ENCODE measurements at places on chromosomes 1 and 21. TPM values are rescaled to one million over a fixed set of nuclear protein-coding genes. Genes with fewer than 3 reads are reported as not detected.

PDPN gene
- not detected for total RNA-seq

C4BPB gene
- total RNA-seq = 1.7 TPM

TMEM53 gene
- 4.0 TPM for total RNA-seq

FCGR3A gene
- 0.50 TPM for total RNA-seq

TLCD4 gene
- not detected for total RNA-seq

KIF1B gene
- total RNA-seq = 9.2 TPM

GRCh38 chr1:188599313-188599712, 1770.6 kb downstream of the PLA2G4A start:
- no peak for DNase-seq

DNA sequence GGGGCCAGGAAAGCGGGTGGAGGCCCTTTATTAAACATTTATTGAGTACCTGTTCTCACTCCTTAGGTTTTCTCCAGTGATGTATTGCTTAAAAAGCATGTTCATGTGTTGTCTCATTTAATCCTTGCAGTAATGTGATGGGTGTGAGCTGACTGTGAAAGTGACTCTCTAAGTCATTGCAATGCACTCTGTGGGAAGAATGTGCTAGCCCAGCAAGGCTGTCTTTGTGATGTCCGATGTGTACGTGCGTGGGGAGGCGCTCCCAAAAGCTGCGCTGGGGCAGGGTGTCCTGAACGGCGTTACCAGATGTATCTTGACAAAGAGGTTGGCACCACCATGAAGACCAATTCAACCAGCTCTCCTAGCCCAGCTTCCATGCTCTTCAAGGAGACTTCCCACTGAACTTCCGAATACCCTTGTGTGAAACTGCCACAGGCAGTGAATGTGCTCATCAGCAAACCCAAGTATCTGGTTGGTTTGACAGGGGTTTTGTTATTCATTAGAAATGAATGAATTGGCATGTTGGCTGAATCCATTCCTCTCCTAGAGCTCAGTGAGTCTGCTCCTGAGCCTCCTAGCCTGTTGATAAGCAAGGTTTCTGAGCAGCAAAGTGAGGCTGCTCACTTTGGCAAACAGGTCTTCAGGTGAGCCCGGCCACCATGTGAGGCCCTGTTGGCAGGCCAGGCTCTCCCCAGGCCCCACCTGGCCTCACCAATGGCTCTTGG, 28.0 kb downstream of the NUAK2 start:
- no peak for DNase-seq

- no peak for DNase-seq
Measured at GRCh38 chr1:169329383-169329782, 38.2 kb downstream of the NME7 start.

- DNase-seq = peak; percentile 87
Measured at GRCh38 chr1:198156111-198156744, 570 bp upstream of the NEK7 start.

DNA sequence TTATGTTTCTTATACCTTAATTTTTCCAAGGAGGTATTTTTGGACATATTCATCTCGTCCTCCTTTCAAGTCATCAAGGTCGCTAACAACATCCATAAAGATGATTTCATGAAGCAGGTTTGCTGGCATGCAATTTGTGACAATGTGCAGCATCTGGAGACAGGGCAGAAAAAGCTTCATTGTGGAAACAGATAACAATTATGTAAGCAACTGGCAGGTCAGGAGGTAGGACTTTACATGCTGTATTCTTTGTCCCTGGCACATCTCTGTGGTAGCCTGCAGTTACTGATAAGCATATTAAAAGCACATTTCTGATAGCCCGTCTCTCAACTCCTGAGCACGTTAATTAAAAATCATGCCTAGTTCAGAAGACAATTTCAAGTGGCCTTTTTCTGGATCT, 156.8 kb downstream of the LEPR start:
- DNase-seq = no peak

GRCh38 chr1:54360165-54361005, 45.8 kb downstream of the SSBP3 start:
- DNase-seq = no peak

DNA sequence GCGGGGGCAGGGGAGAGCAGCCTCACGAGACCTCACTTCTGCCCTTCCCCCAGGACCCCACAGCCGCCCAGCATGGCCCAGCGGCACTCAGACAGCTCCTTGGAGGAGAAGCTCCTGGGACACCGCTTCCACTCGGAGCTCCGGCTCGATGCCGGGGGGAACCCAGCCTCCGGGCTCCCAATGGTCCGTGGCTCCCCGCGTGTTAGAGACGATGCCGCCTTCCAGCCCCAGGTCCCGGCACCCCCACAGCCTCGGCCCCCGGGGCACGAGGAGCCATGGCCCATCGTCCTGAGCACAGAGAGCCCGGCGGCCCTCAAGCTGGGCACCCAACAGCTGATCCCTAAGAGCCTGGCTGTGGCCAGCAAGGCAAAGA, 8.5 kb downstream of the ARHGEF16 start:
- DNase-seq = no peak

GRCh38 chr1:246113555-246114095, 393.5 kb downstream of the SMYD3 start:
- no peak for DNase-seq

- DNase-seq = no peak
Measured at GRCh38 chr21:35796844-35797243, 263.5 kb downstream of the SETD4 start.

GRCh38 chr1:20087668-20088067, 17.7 kb downstream of the PLA2G5 start:
- DNase-seq = no peak

GRCh38 chr1:22849770-22850169, 122.9 kb downstream of the LACTBL1 start:
- DNase-seq = no peak

DNA sequence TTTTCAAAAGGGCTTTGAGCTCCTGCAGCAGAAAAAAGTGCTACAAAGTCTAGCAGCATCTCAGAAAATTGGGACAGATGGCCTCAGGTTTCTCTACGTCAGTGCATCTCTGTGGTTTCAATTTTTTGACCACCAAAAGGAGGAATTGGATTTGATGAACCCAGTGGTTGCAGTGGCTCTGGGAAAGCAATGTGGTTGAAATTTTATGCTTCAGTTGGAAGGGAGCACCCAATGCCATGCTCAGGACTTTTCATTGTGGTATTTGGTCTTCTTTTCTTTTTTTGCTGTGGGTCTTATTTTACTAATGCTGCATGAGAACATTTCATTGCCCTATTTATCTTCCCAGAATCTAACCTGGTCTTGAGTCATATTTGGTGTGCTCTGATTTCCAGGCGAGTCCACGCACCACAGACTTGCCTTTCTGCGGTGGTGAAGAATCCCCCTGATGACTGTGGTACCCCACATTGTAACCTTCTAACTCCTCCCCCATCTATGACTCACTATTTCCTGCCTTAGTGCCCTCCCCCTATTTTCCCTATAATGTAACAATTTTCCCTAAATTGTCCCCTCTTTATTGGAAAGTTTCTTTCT, 56.7 kb downstream of the S1PR1 start:
- DNase-seq = peak; percentile 68

DNA sequence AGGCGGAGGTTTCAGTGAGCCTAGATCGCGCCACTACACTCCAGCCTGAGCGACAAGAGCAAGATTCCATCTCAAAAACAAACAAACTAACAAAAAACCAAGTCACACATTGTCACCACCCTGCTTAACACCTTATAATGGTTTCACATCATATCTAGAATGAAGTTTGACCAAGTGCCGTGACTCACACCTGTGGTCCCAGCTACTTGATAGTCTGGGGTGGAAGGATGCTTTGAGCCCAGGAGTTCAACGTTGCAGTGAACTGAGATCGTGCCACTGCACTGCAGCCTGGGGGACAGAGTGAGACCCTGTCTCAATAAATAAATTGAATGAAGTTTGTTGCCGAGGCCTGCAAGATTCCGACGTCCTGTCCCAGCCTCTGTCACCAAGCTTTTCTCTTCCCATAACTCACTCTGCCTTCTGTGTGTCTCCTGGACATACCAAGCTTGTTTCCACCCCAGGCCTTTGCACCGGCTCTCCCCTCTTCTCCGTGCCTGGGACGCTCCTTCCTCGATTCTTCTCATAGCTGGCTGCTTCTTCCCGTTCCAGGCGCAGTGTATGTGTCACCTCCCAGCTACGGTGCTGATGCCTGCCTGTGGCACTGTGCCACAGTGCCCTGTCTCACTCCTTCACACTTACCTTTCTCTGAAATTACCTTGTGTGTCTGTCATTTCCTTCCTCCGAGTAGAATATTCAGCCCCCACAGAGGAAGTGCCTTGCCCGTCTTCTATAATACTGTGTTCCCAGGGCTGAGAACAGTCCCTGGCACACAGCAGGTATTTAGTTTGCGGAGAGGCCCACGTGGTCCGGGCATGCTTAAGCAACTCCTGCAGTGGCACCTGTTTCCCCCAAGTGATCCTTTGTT, 3.8 kb upstream of the SELENON start:
- no peak for DNase-seq
